Activated CD4-positive, alpha-beta memory T cell treated with anti-CD3 and anti-CD28 coated beads, Interleukin-2, amount 10 ng/mL, durations not matched to agents 7 days and 5 days (primary cell): ENCODE measurements at places on chromosomes 11 and 22. TPM values are rescaled to one million over a fixed set of nuclear protein-coding genes. Genes with fewer than 3 reads are reported as not detected.

DNA sequence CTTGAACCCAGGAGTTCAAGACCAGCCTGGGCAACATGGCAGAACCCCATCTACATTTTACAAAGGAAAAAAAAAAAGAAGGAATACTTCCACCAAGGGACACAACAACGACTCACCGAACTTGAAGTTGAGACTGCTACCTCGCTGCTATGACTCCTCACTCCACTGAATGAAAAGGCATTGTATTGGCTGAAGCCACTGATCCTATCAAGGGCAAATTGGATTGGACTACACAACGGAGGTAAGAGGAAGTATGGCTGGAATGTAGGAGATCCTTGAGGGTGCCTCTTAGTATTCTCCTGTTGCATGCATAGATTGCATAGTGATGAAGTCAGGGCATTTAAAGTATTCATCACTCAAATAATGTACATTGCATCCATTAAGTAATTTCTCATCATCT lies 97.9 kb downstream of the CWF19L2 start:
- DNase-seq = no peak

DNA sequence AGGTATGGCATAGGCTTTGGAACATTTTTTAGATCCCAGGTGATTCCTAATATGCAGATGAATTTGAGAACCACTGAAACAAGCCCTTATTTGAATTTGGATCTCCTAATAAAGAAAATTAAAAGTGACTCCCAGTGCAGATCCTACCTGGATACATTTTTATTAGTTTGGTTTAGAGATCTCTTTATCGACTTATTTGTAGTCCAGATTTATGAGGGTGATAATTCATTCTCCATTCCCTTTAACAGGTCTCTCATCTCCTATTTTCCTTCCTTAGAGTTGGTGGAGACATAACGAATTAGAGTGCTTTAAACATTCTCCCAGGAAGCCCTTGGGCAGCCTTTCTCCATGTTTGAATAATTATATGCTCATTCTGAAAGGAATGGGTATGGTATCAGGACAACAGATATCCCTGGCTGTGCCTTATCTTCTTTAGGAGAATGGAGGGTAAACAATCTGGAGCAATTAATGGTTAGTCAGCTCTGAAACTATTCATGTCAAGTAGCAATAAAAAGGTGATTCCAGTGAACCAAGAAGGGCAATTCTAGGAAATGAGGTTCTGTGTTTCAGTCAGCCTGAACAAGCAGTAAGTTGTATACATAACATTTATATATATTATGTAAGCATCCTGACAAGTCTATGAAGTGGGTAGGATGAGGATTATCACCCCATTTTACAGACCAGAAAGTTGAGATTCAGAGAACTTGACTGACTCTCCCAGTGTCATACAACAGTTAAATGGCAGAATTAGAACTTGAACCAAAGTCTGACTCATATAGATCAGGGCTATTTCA lies 53.9 kb upstream of the RCE1 start:
- no peak for DNase-seq

GRCh38 chr11:74581954-74582547 lies 10.3 kb upstream of the POLD3 start:
- DNase-seq = no peak

DNA sequence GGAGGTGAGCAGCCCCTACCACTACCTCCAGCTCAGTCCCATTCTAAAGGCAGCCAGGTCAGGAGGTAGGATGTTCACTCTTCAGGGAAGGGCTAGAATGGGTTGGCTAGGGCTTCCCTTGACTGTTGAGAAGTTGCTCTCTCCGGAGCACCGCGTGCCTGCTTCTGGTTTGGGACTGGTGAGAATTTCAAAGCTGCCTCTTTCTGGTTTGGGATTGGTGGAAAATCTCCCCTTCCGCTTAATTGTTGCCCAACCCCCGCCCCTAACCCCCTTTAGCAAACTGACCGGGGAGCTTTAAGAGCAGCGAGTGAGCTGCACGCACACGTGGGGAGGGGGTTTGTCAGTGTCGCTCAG lies 686 bp downstream of the USP2 start:
- DNase-seq = no peak

DNA sequence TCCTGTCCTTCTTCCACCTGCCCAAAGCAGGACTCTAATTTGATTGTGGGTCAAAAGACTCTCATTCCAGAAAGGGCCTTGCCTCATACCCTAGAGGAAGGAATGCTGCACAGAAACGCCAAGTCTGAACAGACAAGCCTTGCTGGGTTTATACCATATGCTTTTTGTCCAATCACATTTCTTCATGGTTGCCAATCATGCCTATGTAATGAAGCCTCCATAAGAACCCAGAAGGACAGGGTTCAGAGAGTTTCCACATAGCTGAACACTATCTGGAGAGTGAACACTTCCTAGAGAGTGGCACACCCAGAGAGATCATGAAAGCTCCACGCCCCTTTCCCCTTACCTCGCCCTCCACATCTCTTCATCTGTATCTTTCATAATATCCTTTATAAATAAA lies 4.8 kb upstream of the SAA2 start:
- DNase-seq = no peak

- DNase-seq = no peak
Observed at GRCh38 chr22:24401931-24402367, 25.4 kb upstream of the ADORA2A start.

DNA sequence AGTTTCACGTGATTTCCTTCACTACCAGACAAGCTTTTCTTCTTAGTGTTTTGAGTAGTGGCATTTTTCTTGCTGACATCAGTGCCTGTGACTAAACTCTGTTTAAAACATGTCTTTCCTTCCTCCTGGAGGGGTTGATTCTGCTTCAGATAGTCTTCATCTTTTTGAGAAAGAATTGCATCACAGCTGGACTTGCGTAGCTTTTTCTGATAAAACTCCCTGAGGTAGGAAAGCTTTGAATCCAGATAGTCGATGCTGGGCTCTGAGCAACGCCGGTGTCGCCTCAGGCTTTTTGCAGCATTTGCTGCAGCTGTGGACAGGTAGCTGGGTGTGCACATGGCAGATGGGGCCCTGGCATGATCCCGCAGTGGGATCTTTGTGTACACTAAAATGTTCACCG lies 131.7 kb downstream of the ARHGAP20 start:
- no peak for DNase-seq

DNA sequence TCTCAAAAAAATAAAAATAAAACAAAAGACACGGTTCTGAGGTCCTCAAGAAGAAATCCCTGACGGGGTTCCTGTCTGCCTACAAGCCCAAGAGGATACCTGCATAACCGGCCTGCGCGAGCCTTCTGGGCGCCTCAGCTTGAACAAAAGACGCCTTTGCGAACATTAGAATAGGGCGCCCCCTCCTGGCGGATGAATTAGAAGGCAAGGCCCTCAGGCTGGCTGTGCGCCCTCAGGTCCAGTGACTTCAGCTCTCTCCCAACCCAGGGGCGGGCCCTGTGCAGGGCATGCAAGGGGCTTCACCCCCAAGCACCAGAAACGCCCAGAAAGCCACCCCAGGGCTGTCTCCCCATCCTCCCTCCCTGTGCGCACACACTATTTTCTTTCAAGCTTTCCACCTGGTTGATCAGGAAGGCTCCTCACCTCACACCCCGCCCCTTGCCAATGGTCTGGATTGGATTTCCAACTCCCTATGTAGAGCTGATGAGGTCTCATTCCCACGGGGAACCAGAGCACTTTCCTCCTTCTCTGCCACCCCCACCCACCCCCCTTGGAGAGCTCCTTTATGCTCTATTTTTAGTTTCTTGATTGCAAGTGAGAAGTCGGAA lies 273.3 kb downstream of the BUD13 start:
- peak; percentile 63 for DNase-seq

DNA sequence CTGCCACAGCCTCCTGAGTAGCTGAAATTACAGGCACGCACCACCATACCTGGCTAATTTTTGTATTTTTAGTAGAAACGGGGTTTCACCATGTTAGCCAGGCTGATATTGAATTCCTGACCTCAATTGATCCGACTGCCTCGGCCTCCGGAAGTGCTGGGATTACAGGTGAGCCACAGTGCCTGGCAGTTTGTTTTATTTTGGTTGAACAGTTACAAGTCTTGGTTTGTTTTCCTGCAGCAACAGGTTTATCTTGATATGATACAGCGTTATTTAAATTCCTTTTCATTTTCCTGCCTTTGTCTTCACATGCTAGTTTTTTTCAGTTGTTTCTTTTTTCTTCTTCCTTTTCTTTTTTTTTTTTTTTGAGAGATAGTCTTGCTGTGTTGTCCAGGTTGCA lies 4.0 kb upstream of the SLC3A2 start:
- DNase-seq = no peak

GRCh38 chr11:126830216-126830806 lies 170.3 kb downstream of the KIRREL3 start:
- DNase-seq = no peak

- DNase-seq = no peak
Observed at GRCh38 chr11:76336597-76336996, 44.3 kb downstream of the THAP12 start.

- DNase-seq = no peak
Observed at GRCh38 chr11:65643971-65644370, 6.1 kb downstream of the SIPA1 start.

DNA sequence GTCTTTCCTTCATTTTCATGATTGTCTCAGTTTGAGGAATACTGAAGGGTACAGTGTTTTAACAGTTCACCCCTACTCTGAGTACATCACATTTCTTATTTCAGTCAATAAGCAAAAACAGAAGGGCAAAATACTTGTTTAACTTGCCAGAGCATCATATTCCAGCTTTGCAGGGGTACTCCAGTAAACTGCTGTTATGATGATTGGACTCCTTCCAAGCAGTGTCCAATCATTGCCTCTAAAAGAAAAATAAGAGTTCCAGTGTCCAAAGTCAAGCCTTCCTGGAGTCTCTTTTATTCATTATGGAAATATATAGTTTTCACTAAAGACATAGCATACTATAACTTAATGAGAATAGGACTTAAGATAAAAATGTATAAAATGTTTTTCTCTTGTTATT lies 105.1 kb downstream of the FANCF start:
- no peak for DNase-seq

Gene CWC15
- 56.5 TPM for total RNA-seq

Gene PNPLA5
- total RNA-seq = not detected

Gene PTGDR2
- total RNA-seq = 5.7 TPM

Gene TEAD1
- 1.0 TPM for total RNA-seq

Gene TEX12
- not detected for total RNA-seq
